Adipocyte (in vitro differentiated cells): ENCODE measurements at places on chromosomes 5 and 9.

DNA sequence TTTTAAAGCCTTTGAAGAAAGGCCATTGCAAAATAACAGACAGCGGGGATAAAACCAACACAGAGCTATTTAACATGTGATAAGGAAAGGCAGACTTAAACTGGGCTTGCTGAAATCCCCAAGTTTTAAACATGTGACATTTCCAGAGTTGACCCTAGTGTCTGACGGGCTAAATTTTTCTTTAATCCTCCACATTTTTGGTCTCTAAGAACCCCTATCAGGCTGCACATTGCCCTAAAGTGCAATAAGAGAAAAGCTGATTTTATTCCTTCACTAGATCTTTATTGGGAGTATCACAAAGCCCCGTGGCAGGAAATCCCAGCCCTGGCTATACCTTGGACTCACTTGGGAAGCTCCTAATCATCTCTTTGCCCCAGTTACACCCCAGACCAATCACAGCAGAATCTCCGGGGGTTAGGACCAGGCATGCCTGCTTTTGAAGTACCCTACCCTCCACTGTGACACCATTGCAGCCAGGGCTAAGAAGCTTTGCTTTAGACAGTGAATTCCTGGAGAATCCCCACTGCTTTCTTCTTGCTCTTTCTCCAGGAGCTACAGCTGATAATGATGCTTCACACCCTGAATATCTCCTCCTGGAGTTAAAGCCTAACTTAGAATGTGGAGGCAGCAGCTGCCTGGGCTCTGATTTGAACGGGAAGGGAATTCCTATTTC is 20.1 kb upstream of the COL15A1 start:
- DNase-seq: no peak

- DNase-seq: no peak
Observed at GRCh38 chr9:17011880-17012279, 123.0 kb upstream of the CNTLN start.

DNA sequence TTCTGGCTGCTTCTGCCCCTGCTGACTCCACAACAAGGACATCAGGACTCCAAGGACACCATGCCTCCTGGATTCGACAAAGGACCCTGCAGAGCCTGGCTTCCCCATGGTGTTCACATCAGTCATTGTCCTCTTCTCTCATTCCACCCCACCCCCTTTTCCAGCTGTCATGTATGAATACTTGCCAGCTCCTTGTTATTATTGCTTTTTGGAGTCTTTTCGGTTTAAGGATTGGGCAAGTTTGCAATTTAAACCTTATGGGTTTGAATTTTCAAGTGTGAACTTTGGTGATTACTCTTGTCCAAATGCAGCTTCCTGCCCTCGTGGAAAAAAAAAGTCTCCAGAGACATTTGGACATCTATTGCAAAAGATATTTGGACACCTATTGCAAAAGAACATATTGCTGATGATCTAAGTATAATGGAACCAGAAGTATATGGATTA is 14.2 kb upstream of the LVRN start:
- DNase-seq: peak; percentile 89

GRCh38 chr9:129615407-129616285 is 5.3 kb downstream of the C9orf50 start:
- DNase-seq: no peak

DNA sequence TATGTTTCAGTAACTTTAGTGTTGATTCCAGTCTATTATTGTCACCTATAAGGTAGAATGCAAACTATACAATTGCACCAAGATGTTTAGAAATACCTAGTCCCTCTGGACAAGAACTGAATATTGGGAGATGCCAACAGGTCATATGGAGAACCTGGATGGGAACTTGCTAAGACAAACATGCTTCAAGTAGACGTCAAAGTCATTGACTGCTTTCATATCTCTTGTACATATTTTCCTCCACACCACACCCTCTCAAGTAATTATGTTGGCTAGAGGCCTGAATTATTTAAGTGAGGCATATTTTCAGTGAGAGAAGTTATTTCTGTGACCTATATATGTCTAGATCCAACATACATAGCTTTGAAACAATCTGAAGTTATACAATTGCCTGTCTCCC is 453.3 kb downstream of the ELAVL2 start:
- peak; percentile 7 for DNase-seq

GRCh38 chr9:119722384-119722783 is 353.1 kb upstream of the BRINP1 start:
- DNase-seq: no peak

DNA sequence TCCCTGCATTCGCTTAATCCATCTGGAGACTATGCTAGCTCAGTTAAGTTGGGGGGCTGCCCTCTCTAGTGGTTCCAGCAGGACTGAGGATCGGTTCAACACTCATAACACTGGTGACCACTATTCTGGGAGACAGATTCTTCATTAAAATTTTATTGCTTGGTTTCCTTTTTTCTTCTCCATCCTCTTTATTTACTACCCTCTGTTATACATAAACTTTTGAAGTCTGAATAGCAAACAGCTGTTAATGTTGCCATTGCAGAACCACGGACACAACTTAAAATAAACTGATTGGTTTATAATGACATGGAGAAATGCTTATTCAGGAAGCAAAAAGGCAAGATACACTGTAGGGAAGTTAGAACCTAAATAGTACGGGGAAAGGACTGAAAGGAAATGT is 22.1 kb downstream of the IQGAP2 start:
- DNase-seq: no peak

DNA sequence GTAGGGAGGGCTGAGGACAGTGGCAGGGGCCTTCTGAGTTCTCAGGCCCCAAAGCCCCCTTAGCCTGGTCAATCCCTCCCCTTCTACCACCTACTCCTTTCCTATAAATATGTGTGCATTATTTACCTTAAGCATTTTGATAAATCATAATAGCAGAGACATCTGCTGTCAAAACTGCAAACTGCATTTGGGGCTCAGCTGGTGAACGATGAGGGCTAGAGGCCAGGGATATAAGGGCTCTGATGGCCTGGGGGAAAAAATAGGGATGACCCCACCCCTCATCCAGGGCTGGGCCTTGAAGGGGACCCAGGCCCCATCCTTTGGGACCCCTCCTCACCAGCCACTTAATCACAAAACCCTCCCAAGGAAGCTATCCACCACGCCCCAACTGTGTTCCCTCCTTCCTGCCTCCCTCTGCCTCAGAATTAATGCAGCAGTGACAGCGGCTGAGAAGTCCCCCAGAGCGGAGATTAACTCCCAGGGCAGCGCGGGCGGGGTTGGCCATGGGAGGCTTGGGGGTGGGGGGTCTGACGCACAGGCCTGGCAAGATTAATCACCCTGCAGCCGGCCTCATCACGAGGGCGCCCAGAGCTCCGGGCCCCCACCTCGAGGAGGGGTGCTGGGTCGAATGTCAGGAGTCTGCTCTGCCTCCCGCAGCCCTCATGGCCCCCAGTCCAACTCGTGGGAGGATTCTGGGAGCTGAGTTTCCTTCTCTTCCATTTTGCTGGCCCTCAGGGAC is 42.1 kb downstream of the CXXC5 start:
- DNase-seq: peak; percentile 73

DNA sequence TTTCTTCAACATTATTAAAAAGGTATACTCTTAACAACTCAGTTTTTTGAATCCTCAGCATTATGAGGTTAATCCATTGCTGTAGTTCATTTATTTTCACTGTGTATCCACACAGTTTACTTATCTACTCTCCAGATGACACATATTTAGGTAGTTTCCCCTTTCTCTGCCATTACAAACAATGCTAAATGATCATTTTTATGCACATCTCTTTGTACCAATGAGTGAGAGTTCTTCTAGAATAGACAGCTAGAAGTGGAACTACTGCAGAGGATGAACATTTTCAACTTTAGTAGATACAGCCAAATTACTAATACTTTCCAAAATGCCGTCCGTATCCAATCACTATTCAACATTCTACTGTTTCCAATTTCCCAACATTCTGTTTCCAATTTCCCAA is 11.5 kb downstream of the AFF4 start:
- DNase-seq: no peak

DNA sequence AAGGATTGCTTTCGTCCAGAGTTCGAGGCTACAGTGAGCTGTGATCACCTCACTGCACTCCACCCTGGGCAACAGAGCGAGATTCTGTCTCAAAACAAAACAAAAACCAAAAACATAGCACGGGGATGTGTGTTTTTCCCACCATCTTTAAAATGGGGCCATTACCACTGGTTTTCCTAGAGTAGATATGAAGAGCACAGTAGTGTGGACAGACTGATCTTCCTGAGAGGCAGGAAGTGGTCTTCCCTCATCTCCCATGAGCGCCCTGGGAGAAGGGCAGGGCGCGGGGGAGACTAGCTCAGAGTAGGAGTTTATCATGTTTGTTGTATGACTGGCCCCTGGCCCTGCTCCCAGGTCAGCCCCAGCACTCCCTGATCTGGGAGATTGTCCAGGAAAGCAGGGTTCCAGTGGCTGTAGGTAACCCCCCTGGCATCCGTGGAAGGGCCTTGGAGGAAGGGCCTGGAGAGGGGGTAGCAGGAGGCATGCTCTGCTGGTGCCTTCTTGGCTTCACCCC is 2.3 kb downstream of the SUSD3 start:
- DNase-seq: no peak

DNA sequence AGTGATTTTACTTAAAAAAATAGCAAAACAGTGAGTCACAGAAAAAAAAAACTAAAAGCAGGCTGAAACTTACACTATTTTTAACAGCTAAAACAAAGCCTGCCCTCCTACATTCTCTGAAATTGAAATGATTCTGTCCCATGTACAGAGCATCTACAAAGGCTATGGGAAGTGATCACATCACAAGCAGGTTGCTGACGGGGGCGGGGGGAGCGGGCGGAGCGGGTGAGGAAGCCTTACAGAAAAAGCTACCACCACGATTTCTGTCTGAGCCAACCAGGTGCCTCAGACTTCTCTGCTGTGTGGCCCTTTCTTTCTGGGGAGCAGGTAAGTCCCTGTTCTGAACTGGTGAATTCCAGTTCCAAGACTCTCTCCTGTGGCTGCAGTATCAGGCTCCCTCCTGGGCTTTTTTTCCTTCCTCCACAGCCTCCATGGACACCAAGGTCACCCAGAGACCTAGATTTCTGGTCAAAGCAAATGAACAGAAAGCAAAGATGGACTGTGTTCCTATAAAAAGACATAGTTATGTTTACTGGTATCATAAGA is 104.9 kb downstream of the ANKRD18B start:
- no peak for DNase-seq

DNA sequence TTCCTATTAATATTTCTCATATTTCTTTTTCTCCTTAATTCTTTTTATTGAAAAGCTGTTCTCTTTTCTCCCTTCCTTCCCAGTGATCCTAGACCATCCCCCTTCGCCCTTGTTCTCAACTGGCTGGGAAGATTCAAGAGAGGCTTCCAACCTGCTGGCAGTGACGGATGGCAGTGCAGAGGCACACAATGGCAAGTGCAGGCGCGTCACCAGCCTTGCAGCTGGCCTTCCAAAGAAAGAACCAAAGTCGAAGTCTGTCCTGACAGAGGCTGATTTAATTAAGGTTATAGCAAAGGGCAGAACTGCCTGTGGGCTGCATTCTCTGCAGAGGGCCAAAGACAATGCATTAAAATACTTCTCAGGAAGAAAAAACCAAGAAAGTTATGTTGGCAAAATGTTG is 7.4 kb downstream of the CEMIP2 start:
- DNase-seq: no peak

GRCh38 chr9:111926421-111926875 is 29.8 kb downstream of the UGCG start:
- DNase-seq: peak; percentile 37

GRCh38 chr9:80931163-80931562 is 758.2 kb downstream of the TLE1 start:
- DNase-seq: no peak

DNA sequence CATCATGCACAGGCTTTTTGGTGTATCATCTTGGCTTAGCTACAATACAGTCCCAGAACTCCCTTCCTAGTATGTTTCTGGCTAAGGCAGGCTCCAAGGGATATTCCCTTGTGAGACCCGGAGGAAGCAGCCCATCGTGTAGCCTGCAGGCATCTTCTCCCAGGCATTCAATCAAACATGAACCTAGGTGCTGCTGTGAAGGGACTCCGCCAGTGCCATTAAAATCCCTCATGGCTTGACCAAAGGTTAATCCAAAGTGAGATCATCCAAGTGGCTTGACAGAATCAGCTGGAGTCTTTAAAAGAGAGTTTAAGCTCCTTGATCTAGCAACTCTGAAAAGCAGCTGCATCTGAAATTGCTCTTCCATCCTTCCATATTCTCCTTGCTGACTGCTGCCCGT is 333.9 kb downstream of the DIRAS2 start:
- DNase-seq: no peak

DNA sequence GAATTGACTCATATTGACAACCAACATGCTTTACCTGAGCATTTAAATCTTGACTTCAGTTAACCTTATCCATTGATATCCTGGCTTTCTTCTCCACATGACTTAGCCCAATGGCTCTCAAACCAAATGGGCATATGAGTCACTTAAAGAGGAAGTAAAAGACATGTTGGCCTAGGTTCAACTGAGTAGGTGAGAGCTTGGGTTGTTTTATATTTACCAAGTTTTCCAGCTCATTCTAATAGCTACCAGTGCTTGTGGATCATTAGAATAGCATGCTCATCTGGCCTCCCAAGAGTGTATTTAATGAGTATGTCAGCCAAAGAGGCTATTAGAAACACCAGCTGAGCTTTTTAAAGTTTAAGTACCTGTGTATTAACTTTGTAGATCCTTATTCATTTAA is 1049.0 kb downstream of the PTPRD start:
- no peak for DNase-seq

DNA sequence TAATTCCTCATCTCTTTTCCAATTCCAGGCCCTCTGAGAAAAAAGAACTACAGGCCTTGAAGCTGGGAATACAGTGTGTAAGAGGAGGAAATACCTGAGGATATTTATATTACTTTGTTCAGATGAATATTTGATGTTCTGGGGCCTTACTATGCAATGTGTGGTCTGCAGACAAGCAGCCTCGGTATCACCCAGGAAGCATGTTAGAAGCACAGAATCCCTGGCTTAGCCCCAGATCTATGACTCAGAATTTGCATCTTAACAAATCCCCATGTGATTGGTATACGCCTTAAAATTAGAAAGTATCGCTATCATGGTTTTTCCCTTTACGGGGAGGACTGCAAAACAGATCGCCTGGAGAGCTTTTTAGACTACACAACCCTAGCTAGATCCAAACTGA is 121.0 kb downstream of the JAKMIP2 start:
- no peak for DNase-seq

DNA sequence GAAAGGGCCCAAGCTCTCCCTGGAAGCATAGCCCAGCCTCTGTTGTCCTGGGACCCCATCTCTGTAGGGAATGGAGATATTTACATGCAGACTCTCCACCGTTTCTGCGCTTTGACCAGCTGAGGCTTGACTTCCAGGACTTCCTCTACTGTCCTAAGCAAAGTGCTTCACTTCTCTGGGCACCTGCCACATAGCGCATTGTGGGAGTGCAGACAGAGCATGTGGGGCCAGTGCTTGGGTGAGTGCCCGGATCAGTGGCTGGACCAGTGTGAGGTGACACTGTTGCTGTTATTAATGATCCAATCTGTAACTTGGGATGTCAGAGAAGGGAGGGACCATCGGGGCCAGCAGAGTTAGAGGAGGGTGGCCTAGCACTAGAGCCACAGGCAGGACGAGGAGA is 10.5 kb downstream of the CXCL14 start:
- no peak for DNase-seq

- DNase-seq: peak; percentile 77
Observed at GRCh38 chr9:79610791-79611614, 39.2 kb downstream of the TLE4 start.

- peak; percentile 40 for DNase-seq
Observed at GRCh38 chr9:128946571-128947276, 679 bp downstream of the DOLK start.
